ENCODE measurements at places on chromosomes 12 and 14.

GRCh38 chr14:96263347-96264199 lies 7.6 kb downstream of the BDKRB1 start:
- DNase-seq, result no peak

GRCh38 chr12:104352106-104352713 lies 48.7 kb downstream of the EID3 start:
- DNase-seq, result no peak

DNA sequence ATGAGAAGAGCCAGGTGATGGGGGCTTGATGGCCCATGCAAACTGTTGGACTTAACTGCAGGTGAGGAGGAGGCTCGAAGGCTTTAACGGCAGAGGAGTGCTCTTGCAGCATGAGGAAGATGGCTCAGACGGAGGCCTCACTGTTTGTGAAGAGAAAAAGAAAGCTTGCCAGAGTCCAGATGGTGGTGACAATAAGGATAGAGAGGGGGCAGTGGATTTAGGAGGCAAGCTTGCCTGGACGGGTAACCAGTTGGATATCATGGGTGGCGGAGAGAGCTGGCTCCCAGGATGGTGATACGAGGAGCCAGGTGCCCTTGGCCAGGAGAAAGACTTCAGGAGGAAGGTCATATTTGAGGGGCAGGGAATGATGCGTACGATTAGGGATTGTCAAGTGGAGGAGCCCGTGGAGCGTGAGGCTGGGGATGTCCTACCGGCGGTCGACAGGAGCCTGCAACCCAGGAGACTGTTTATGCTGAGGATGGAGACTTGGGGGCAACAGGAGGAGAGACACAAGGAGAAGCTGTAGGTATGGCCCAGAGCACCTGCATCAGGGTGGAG lies 71.8 kb downstream of the CACNA1C start:
- no peak for DNase-seq

- DNase-seq, result no peak
Measured at GRCh38 chr12:124864326-124864752, 675 bp upstream of the SCARB1 start.

GRCh38 chr12:2691006-2691344 lies 103.8 kb upstream of the FKBP4 start:
- DNase-seq, result no peak

- DNase-seq, result no peak
Measured at GRCh38 chr12:53483979-53484377, 15.3 kb downstream of the MAP3K12 start.

DNA sequence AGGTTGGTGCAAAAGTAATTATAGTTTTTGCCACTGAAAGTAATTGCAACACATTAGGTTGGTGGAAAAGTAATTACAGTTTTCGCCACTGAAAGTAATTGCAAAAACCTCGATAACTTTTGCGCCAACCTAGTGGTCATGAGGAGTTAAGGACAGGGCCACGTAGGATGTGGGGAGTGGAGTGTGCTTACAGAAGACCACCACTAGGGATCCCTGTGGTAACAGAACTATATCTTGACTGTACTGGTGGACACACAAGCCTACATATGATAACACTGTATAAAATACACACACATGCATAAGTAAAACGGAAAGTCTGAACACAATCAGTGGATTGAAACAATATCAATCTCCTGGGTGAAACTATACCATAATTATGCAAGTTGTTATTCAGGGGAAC lies 187.4 kb upstream of the ABCD2 start:
- no peak for DNase-seq

DNA sequence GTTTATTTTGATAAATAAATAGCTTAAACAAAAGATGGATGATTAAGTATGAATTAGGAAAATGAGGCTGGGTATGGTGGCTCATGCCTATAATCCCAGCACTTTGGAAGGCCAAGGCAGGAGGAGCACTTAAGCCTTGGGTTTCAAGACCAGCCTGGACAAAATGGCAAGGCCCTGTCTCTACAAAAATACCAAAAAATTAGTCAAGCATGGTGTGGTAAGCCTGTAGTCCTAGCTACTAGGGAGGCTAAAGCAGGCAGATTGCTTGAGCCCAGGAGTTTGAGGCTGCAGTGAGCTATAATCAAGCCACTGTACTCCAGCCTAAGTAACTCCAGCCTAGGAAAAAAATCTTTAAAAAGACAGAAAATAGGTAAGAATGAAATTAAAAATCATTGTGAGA lies 96.0 kb downstream of the BCL2L14 start:
- DNase-seq, result no peak

- no peak for DNase-seq
Measured at GRCh38 chr12:90499795-90500194, 455.2 kb downstream of the CCER1 start.

DNA sequence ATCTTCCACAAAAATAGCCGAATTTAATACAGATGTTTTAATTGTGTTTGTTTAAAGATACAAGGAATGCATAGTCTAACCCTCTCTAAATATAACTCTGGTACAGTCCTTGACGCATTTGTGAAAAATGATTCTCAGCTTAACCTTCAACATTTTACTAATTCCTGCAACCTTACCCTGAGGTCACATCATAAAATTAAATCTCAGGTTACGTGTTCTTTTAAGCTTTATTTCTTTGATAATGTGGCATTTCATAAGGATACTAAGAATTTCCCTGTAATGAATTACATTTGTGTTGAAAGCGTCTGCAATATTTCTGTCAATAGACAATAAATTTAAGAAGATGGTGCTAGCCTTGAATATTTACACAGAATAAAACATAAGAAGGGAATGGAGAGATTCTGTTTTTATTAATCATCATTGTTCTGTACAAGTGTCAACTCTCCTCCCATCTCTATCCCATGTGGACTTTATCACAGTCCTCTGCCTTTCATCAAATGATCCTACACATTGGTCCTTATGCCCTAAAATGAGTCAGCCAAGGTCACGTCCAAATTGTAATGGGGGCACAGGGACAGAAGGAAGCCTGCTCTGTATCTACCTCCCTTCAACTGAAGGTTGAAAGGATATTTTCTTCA lies 769.3 kb upstream of the FLRT2 start:
- DNase-seq, result no peak

GRCh38 chr14:77181603-77182437 lies at the start of gene TMEM63C:
TMEM63C (plus strand) TSS chr14:77181798; CDS start chr14:77218814, 37,016 bp downstream.
- DNase-seq, result no peak

GRCh38 chr14:97219431-97220017 lies 422.3 kb downstream of the VRK1 start:
- no peak for DNase-seq

GRCh38 chr14:24311837-24312615 lies 724 bp downstream of the LTB4R start:
- DNase-seq, result no peak

DNA sequence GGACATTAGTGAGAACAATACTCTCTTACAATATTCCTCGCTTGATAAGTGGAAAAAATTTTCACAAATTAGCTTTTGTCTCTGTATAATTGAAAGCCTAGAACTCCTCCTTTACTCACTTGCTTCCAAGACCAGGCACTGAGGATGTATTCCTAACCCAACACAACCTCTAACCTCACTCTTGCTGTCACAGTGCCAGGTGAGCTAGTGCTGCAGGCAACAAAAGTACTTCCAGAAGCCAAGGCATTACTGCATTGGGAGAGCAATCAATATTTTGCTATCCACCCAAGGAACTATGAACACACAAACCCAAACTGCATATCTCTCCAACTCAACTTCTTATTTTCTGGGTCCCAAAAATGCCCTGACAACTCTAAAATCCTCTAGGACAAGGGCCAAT lies 1081.0 kb downstream of the VRK1 start:
- DNase-seq, result no peak

- DNase-seq, result no peak
Measured at GRCh38 chr14:77618381-77618970, 2.0 kb upstream of the SPTLC2 start.

DNA sequence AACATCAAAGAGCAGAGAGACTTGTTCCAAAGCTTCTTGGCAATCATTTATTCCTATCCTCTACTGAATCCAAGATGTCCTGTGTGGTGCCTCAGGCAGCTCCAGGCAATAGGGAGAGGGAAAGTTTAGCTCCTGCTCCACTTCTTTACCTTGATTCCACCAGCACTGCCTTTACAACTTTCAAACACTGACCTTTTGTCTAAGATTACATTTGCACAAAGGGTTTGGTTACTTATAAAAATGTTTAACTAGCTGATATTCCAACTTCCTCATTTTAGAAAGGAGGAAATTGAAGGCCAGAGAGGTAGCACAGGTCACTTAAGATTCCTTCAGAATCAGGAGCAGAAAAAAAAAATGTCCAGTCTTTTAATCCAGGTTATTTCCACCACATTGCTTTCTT lies 192.7 kb downstream of the BTG1 start:
- DNase-seq, result no peak

- DNase-seq, result no peak
Measured at GRCh38 chr12:124293286-124294003, 1.4 kb upstream of the RFLNA start.

- no peak for DNase-seq
Measured at GRCh38 chr12:124517260-124518050, 50.0 kb downstream of the NCOR2 start.

GRCh38 chr12:115828168-115828567 lies 449.3 kb downstream of the MED13L start:
- no peak for DNase-seq

GRCh38 chr12:29012673-29013072 lies 136.4 kb upstream of the FAR2 start:
- no peak for DNase-seq

DNA sequence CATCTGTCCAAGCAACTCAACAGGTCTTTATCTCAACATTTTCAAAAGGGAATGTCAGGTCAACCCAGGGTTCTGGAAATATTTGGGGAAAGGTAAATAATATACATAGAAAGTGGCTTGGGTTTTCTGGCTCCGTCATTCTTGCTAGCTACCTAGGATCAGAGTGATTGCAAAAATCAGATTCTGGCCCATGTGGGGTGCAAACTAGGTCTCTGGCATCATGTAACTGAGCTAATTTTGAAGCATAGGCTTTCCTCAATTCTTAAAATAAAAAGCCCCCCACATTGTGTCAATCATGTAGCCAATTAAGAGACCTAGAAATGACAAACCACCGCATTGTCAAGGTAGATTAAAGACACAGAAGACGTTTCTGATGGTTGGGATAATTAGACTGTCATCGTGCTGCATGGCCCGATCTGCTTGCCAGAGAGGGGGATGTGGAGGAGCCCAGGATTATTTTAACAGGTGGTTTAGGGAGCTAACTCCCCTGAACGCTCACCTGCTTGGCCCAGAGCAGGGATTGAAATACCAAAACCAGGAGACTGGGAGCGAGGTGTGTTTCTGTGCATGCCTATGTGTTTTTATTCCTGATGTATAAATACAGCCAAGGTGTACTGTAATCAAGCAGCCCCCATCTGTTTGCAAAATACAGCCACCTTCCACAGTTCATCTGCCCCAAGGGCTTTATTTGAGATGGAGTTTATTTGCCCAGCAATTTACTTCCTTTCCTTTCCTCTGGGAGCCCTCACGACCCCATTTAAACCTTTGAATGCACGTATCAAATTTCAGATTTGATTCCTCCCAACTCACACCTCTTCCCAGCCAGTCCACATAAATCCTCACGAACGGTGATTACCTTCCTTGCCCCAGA lies 189.5 kb downstream of the TTC8 start:
- no peak for DNase-seq

- DNase-seq, result no peak
Measured at GRCh38 chr14:88975926-88976325, 151.5 kb downstream of the TTC8 start.

DNA sequence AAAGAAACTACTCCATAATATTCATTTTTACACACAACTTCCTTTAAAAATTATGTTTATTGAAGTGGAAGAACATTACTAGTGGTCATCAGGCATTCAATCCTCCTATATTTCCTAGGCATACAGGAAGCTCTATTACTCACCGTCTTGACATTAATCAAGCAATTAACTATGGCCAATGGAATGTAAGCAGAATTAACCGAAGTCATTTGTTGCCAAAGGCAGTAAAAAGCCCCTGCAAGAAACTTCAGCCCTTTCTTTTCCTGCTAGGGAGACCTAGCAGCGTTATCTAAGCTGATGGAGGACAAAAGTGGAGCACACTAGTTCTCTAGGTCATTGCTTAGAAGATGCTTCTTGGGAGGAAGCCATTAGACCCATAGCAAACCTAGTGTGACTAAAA lies 399.6 kb downstream of the KCNH5 start:
- peak; percentile 18 for DNase-seq

DNA sequence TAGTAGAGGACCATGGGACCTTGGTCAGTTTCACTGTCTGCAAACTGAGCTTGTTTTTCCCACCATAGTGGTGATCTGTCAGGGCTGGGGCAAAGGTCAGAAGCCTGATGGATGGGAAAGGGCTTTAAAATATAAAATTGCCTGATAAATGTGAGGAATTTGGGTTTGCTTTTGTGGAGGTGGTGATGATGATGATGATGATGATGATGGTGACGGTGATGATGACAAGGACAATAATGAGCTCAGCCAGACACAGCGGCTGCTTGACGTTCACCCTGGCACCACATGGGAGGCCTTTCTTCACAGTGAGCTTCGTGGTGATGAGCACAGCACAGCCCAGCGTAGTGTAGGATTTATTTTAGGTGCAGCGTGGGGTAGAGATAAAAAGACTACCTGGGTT lies 243.7 kb downstream of the SLC41A2 start:
- DNase-seq, result no peak

DNA sequence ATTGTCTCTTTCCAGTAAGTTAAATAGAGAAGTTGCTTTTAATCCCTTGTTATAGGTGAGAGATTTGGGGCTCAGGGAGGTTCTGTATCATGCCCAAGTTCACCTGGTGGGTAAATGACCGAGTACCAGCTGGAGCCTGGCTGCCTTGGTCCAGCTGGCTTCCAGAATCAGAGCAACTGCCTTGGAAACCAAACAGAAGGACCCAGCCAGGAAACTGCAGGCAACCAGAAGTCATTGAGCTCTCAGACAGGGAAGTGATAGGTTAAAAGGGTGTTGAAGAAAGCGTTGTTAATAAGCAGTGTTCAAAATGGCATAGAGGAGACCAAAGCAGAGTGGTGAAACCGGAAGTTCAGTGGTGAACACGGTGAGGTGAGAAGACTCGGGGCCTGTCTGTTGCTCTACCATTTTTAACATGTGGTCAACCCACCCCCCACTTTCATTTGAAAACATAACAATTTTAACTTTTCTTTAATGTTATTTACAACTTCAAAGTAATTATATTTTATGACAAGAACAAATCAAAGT lies 54.9 kb downstream of the PLEKHG7 start:
- no peak for DNase-seq

DNA sequence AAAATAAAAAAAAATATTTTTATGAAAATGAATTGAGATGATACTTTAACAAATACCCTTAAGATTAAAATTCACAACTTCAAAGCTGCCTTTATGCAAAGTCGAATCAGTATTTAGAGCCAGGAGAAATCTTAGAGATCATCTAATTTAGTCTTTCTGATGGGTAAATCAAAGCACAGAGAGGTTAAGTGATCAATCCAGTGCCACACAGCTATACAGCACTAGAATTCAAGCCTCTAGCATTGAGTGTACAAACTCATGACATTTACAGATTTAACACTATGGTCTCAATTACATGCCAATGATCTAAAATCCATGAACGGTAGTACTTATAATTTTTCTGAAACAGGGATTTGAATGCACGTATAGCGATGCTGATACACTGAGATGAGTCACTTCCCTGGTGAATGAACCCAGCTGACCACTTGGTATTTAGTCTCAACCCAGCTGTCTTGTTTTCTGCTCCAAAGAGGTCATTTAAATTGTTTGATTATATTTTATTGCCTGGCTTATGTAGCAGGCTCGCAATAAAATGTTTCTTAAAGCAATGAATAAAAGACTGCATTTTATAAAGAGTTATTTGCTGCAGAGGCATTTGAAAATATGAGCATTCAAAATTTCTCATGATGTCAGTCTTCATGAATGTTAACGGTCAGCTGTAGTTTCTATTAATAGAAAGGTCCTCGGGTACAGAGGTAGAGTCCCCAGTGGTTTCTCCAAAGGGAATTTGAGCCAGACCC lies 152.4 kb upstream of the PRICKLE1 start:
- no peak for DNase-seq

Data from SK-N-MC (cell line).